ENCODE measurements at places on chromosomes 4 and X.

DNA sequence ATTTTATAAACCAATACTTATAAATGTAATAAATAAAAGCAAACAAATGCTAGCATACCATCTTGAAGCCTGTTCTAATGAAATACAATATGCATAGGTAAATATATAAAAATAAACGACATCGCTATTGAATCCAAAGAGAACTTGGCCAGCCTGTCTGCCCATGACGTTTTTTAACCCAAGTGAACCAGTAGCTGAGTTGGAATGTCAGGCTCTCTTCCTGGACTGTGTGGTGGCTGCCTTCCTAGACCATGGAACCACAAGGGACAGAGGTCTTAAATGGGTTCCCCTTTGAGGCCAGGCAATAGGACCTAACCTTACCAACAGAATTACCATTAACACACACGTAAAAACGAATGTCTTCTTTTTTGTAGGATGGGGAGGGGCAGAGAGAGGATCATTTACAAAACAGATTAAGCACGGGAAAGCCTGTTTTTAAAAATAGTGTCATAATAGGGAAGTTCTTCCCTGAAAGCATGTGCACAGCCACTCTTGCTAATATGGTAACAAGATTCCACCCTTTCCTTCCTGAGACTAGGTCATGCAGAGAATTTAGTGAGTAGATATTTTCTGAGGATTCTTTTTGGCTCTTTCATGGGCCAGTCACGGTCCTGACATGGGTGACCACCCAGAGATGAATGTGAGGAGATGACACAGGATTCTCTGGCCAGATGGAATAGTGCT is 69.4 kb upstream of the ACSL1 start:
- no peak for DNase-seq

DNA sequence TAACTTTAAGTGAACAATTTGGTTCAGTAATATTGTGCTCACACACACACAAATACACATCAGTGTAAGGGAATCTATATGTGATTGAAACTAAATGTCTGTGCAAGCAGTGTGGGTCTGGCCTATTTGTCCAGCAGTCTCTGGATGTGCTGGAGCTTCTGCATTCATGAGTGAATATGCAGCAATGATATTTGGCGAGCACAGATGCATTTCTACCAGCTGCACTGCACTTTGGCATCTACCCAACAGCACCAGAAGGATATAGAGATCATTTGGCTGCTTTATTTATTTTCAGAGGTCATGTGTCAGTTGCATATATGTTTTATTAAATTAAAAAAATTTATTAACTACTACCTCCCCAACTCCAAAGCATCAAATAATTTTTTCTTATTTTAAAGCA is 613.4 kb upstream of the NR3C2 start:
- no peak for DNase-seq

- DNase-seq = peak; percentile 72
Observed at GRCh38 chr4:14877246-14878225, 124.7 kb upstream of the CPEB2 start.

DNA sequence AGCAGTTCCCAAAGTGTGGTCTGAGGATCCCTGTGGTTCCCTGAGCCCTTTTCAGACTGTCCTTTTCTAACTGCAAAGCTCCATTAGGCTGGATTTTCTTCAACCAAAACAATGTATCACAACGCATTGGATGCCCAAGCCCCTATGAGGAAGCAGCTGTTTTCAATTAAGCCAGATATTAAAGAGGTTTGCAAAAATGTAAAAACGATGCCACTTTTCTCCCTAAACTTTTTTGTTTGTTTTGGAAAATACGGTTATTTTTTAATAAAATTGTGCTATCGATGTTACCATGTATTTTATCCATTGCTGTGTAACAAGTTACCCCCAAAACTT is 170.4 kb upstream of the BCOR start:
- DNase-seq = no peak

DNA sequence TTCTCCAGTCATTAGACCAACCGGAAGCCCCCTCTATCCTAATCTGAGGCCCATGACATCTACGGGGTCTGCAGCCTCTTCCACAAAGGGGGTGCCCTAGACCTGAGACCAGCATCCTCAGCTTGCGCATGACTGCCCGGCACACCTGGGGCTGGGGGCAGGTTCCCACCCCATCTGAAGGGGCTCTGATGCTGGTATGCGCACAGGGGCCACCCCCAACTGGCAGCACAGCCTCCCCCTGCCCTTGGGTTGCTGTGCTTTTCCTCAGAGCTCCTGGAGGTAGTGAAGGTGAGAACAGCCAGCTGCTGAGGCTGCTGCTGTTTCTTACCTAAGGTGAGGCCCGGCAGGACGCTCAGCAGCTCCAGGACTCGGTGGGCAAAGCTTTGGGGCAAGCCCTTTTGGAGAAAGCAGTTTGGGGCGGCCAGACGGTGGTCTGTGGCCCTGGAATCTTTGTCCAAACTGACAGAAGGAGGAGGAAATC is 18.9 kb upstream of the CPLX1 start:
- DNase-seq = no peak

Data from astrocyte of the cerebellum (primary cell).